ENCODE measurements at places on chromosomes 7 and 10.

DNA sequence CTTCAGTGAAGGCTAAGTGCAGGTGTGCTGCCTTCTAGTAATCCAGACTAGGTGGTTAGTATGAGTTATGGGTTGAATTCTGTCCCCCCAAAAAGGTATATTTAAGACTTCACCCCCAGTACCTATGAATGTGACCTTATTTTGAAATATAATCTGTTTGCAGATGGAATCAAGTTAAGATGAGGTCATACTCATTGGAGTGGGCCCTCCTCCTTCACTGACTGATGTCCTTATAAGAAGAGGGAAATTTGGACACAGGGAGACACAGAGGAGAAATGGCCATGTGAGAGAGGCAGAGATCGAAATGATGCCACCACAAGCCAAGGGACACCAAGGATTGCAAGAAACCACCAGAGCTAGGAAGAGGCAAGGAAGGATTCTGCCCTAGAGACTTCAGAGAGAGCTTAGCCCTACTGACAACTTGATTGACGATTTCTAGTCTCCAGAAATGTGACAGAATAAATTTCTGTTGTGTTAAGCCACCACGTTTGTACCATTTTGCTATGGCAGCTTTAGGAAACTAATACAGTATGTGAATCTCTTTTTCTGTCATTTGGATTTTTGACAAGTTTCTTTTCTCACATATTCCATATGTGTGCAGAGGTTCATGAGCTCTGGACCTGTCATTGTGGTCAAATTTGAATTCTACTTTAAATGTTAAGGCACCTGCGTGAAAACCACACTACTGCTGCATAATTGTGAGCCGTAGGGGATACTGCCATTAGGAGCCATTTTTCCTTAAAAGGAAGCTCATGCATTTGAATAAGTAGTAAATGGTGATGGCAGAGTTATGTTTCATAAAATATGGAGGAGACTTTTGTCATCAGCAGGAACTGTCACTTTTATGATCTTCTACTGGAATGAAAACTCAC is 2.6 kb upstream of the RPA3 start:
- no peak for DNase-seq

DNA sequence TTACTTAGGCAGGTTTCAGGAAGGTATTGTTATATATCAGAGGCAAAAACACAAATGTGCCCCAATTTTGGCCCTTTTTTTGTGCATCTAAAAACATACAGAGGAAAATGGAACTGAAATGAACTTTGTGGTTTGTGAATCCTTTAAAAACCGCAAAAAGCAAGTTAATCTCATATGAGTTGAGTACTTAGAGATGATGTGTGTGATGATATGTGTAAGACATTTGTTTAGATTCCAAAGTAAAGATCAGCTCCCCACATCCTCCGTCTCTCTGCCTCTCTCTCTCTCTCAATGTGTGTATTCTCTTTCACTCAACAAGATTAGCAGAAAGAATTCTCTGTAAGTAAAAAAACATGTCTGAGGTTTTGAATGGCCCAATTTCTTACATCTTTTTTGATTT is 201.9 kb downstream of the MALRD1 start:
- DNase-seq = no peak

DNA sequence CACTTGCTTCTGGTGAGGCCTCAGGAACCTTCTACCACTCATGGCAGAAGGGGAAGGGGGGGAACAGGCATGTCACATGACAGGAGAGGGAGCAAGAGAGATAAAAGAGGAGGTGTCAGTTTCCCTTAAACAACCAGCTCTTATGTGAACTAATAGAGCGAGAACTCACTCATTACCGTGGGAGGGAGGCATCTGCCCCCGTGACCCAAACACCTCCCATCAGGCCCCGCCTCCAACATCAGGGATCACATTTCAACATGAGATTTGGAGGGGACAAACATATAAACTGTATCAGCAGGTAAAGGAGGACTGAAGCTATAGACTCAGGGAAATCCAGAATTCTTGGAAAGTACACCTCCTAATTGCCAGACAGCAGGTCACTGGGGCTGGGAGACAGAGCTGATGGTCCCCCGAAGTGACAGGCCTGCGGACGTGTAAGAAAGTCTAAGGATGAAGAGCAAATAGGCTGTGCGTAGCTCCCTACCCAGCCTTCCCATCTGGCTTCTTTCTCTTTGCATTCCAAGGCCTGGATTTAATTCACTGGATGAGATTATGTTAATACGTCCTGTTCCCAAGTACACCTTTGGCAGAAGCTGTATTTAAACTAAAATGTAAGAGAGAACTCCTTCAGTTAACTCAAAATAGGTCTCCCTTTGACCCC is 186.7 kb upstream of the LYZL2 start:
- DNase-seq = no peak

GRCh38 chr7:26162431-26162830 is 10.4 kb downstream of the NFE2L3 start:
- no peak for DNase-seq

DNA sequence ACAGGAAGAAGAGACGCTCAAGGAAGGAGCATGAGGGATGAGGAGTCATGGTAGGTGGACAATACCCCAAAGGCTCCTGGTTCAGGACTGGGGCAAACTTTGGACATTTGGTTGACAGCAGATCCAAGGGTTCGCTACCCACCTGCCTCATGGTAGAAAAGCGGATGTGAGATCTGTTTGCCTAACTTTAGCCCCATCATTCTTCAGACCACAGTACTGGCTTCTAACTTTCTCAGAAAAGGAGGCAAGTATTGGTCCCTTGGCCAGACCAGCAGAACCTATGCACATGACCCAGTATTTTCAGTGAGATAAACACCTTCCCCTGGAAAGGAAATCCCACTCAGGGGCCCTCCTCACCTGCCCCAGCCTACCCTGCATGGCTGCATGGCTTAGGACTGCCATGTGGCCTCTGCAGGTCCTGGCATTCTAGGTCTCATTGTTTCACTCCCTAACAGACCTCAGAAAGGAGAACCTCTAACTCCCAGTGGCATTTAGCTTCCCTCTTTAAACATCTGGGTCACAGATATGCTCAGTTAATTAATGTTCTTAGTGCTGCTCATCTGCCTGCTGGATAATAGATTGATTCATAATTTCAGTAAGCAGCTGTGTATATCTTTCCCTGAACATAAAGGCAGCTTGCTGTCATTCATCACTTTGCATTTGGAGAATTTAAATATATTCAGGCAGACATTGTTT is 574.1 kb downstream of the GALNT17 start:
- no peak for DNase-seq

GRCh38 chr7:97697396-97697795 is 34.5 kb upstream of the TAC1 start:
- DNase-seq = no peak

GRCh38 chr7:95295397-95295796 is 28.9 kb downstream of the PON1 start:
- DNase-seq = no peak

- no peak for DNase-seq
Measured at GRCh38 chr10:1290071-1290471, 233.9 kb downstream of the WDR37 start.

GRCh38 chr7:307970-308369 is 18.0 kb downstream of the FOXL3 start:
- no peak for DNase-seq

- DNase-seq = no peak
Measured at GRCh38 chr10:34862892-34863291, 47.8 kb upstream of the PARD3 start.

All from stimulated activated CD8-positive, alpha-beta memory T cell treated with anti-CD3 and anti-CD28 coated beads, Interleukin-15, amount 100 ng/mL, for 48 hours (primary cell).